Stimulated activated CD8-positive, alpha-beta memory T cell treated with anti-CD3 and anti-CD28 coated beads, Interleukin-2, amount 100 ng/mL, for 48 hours (primary cell): ENCODE measurements at places on chromosomes 1 and 21.

DNA sequence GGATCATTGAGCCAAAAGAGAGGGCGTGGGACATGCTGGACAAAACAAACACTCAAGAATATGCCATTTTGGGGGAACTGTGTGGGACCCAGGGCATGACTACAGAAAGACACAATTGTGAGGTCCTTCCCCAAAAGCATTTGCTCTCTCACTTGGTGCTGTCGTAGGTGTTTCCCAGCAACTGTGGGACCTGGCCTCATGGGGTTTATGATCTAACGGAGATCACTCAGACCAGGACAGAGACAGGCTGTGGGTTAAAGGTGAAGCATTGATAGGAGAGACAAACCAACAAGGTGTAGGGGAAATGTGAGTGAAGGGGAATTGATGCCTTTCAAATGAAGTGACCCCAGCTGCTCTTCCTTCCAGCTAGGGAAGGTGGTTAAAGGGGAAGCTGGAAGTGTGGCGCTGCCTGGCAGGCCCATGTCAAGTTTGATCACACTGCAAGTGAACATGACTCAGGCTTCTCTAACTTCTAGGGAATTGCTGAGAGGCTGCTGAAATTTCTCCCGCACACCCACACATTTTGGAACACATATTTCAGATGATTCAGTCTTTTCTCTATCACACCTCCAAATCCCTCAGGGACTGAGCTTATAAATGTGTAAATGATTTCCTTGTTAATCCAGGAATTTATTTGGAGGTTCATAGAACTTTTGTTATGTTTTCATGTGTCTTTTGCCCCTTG, 30.2 kb downstream of the TRAF5 start:
- DNase-seq: no peak

- no peak for DNase-seq
Measured at GRCh38 chr21:37627074-37627473, 260.5 kb downstream of the DYRK1A start.

- no peak for DNase-seq
Measured at GRCh38 chr1:108865316-108865910, 8.5 kb upstream of the AKNAD1 start.

- no peak for DNase-seq
Measured at GRCh38 chr1:180366371-180367068, 135.9 kb downstream of the ACBD6 start.

GRCh38 chr21:41819856-41820281, 53.0 kb upstream of the RIPK4 start:
- DNase-seq: no peak

DNA sequence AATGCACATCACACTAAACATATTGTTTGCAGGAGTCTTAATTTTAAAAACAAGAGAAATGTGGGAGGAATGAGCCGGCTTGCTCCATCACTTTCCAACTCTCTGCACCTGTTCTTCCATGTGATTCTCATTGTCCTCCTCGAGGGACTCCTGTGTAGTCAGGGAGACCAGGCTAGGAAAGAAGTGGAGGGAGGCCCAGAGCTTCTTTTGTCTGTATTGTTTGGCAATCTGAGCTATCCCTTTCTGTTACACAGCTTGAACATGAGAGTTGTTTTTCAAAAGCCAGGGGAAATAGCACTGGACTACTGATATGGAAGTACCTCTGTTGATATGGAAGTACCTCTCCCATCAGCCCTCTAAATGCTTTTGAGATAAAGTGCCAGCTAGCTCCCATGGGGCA, 18.8 kb upstream of the LRRC8D start:
- no peak for DNase-seq

DNA sequence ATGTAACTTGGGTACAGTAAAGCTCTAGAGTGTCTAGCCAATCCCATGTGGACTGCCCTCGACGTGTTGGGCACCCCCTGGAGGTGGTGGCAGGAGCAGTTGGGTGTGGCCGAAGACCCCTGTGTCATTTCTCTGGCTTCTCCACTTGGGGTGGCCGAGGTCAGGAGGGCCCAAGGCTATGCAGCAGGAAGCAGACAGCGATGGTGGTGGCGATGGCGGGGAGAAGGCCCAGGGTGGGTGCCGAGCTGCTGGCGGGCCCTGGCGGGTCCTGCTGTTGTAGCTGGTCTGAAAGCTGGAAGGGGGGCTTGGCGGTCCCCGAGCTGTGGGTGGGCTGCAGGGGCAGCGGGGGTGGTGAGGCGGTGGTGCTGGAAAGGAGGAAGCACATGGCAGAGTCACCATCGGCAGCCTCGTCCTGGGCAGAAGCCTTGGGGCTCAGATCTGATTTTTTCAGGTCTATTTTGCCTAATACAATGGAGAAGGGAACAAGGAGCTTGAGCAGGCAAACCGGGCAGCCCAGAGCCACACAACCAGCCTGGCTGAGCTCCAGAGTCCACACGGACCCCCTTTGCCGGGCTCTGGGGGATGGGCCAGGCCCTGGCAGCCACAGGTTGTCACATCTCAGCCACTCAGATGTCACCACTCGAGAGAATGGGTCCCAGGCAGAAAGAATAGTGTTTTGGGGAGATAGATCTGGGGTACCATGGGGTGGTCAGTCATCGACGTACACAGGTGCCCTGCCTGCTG, 231.3 kb downstream of the TRABD2B start:
- no peak for DNase-seq

- no peak for DNase-seq
Measured at GRCh38 chr21:26469789-26470188, 103.3 kb downstream of the CYYR1 start.

DNA sequence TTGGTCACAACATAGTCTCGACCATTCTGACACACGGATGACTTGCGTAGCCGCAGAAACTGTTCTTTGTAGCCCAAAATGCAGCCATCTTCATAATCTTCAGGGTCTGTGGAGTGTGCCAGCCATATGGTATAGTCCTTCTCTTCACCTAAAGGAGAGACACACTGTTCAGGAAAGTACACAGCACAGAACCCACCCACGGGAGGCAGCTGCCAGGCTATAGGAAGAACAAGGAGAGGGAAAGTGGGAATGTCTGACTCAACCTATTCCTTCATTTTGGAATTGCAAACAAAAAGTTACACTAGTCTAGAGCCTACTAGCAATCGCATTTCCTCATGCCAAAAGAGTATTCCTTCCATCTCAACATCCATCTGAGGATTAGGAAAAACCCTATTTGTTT, 16.2 kb upstream of the MYBPHL start:
- no peak for DNase-seq

GRCh38 chr1:177799746-177800145, 170.1 kb downstream of the SEC16B start:
- DNase-seq: no peak

GRCh38 chr1:65179148-65179547, 31.1 kb downstream of the AK4 start:
- no peak for DNase-seq

DNA sequence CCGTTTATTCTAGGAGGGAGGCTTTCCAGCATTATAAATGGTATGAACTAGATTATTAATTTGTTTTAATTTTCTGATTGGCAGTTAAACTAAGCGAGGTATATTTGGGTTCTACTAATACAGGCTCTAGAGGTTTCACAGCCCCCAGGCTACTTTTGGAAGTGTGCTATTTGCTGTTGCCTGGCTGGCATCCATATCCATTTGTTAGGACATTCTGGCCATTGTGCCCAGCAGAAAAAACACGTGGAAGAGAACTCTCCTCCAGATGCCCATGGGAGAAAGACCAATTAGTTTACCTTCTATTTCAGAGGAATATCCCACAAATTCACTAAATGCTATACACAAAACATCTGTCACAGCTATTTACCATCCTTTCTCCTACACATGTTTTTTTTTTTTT, 29.3 kb downstream of the MACO1 start:
- no peak for DNase-seq

DNA sequence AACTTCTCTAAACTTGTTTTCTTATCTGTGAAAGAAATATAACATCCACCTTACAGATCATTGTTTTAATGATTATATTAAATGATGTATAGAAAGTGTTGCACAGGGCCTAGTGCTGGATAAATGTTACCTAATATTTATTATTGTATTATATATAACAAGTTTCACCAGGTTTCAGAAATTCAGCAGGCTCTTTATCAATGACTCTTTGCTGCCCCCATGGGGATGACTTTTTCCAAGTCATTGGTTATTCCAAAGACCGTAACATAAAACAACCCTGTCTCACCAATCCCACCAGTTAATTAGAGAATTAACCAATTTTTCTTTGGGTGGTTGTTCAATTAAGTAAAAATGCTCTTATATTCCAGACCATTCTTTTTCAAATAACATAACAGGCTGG, 7.3 kb upstream of the DEDD start:
- no peak for DNase-seq

- no peak for DNase-seq
Measured at GRCh38 chr1:92443893-92444292, 42.8 kb downstream of the GFI1 start.

GRCh38 chr1:40318970-40319621, 2.0 kb upstream of the COL9A2 start:
- no peak for DNase-seq

DNA sequence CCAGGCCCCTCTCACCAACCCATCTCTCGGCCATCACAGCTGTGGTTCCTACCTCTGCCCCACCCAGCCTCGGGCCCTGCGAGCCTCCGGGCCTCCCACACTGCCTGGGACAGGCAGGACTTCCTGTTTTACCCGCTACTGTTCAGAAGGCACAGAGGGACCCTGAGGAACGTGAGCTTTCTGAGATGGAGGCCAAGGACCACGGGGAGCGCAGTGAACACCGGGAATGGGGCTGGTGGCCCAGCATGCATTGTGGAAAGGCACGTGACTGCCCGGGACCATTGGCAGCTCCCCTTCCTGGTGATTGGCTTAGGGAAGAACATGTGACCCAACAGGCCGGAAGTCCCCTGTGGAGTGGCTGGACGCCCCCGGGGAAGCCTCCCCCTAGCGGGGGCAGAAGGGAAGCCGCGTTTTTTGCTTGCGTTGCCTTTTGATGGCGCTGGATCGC, 7.0 kb downstream of the S100B start:
- DNase-seq: no peak

DNA sequence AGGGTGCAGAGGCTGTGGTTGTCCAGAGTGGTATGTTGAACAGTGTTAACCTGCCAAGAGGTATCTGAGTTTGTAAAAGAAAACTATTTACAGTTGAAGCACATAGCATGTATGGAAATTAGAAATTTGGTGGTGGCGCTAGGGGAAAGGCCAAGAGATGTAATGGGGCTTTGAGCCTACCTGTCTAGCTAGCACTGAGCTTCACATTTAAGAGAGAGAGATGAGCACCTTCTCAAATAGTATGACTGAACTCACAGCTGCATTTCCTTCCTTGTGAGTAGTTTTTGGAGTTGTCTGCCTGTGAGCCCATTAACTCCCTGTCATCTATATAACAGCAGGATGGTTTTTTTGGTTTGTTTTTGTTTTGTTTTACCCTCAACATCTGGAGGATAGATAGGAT, 4.0 kb downstream of the CLIC4 start:
- no peak for DNase-seq

- DNase-seq: no peak
Measured at GRCh38 chr1:207054491-207054890, 1.4 kb downstream of the PFKFB2 start.

- DNase-seq: no peak
Measured at GRCh38 chr1:8083739-8084484, 57.8 kb upstream of the ERRFI1 start.

DNA sequence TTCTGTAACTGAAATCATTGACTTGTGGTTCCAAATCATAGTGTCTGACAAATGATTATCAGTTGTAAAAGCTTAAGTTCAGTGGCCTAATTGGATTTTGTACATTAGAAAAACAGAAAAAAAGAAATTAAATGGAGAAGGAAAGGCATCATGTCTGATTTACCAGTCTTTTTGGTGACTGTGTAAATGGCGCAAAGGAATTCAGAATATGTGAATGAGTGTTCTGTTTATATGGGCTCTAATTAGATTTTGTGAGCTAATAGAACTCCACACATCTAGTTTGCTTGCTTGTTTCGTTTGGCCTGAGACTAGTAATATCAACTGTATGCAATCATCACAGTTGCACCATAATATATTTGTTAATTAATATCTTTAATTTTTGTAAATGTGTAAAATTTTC, 151.7 kb downstream of the PLA2G4A start:
- no peak for DNase-seq

DNA sequence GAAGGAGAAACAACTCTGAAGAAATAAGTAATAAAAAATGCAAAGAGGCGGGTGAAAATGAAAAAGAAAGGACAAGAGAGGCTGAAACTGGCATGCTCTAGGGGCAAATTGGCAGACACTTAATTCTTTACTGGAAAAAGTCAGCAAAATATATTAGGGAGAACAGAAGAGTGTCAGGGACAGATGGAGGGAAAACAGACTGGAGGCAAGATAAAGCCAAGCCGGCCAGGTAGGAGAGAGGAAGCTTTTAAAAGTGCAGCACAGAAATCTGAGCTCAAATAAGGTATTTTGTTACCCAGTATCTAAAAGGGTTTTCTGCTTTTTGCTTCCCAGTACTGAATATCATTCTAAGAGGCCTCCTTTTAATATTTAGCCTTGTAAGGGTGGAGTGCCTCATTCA, 339.3 kb downstream of the PAPPA2 start:
- no peak for DNase-seq

- no peak for DNase-seq
Measured at GRCh38 chr1:83130886-83131691, 867.8 kb downstream of the TTLL7 start.

DNA sequence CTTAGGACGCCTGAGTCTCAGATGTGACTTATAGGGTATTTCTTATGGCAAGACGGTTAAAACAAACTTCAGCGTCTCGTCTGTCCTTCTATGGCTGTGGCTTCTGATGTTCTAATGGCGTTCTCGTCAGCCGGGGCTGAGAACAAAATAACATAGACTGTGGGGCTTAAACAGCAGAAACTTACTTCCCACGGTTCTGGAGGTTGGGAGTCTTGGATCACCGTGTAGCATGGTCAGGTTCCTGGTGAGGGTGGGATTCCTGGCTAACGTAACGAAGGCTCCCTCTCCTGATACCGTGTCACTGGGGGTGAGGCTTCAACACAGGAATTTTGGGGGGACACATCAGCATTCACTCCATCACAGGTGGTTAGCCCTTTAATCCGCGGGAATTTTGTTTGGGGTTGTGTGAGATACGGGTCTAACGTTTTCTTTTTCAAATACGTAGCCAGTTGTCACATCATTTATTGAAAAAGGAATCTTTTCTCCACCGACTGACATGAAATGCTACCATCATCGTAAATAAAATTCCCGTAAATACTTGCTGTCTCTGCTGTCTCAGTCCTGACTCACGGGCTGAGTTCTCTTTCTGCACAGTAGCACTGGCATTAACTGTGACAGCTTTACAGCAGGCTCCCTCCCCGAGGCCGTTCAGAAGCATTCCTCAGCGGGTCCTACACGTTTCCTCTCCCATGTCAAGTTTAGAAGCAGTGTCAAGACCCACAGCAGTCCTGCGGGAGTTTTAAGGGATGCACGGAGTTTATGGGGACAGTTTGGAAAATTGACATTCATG, 8.1 kb upstream of the POFUT2 start:
- no peak for DNase-seq

GRCh38 chr1:27332536-27333281, 9.1 kb upstream of the SYTL1 start:
- no peak for DNase-seq

GRCh38 chr1:226512076-226512728, 36.4 kb upstream of the STUM start:
- DNase-seq: no peak
